Eye (tissue), 1 donor: ENCODE measurements at places on chromosomes 6 and 20.

- DNase-seq = no peak
These were observed 15.9 kb downstream of the PTPRA start for GRCh38 chr20:2889209-2889608.

- no peak for DNase-seq
These were observed 93.2 kb downstream of the FOXF2 start for GRCh38 chr6:1482381-1483166.

DNA sequence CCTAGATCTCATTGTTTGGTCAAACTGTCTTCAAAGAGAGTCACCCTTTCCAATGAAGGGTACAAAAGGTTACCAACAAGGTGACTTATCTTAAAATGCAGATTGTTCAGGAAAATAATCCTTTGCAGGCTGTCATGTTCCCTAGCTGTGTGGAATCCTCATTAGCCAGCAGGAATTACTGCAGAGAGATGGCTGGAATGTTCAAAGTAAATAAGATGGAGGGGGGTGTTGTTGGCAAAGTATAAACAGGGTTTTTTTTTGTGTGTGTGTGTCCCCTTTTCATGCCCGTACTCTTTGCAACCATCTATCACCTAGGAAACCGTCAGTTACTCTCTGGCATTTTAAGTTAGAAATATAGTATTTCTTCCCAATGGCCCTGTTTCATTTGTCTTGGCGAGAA lies 6.5 kb downstream of the NEDD9 start:
- DNase-seq = no peak

GRCh38 chr6:112401083-112401482 lies 54.0 kb downstream of the RFPL4B start:
- DNase-seq = no peak

GRCh38 chr6:126185774-126186173 lies 154.1 kb upstream of the CENPW start:
- no peak for DNase-seq

DNA sequence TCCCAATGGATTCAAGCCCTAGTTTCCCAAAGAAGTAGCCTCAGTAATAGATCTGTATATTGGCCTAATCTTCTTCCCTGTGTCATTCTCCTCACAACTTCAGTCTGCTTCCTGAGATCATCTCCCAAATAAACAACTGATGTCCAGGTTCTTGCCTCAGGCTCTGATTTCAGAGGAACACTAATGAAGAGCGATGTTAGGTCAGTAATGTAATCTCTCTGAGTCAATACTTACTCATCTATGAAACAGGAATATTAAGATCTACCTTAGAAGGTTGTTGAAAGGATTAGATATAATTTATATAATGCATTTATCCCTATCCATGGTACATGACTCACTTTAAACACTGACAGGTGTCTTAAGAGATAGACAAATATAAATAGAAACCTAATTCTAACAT lies 246.0 kb upstream of the FLRT3 start:
- DNase-seq = no peak

DNA sequence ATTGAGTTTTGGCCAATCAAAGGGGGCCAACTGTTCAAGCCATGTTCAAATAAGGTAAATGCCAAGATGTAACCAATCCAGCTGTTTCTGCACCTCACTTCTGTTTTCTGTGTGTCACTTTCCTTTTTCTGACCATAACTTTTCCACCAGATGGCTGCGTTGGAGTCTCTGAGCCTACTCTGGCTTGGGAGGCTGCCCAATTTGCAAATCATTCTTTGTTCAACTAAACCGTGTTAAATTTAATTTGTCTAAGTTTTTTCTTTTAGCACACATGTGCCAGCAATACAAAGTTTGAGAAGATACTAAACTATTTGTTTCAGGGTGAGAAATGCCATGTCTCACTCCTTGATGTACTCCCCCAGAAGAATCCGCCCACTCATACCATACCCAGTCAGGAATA lies 52.1 kb downstream of the IYD start:
- DNase-seq = peak; percentile 23

DNA sequence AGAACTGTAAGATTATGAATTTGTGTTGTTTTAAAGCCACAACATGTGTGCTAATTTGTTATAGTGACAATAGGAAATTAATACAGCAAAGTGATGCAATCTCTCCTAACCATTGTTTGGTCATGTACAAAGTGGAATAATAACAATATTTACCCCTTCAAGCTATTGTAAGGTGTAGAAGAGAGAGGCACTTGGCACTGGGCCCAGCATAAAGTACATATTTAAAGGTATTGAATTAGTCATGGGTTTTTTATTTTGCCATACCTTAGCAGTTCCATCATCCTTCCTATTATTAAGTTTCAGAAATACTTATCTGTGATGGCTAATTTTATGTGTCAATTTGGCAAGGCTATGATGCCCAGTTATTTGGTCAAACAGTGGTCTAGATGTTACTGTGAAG lies 322.4 kb upstream of the TSHZ2 start:
- no peak for DNase-seq

DNA sequence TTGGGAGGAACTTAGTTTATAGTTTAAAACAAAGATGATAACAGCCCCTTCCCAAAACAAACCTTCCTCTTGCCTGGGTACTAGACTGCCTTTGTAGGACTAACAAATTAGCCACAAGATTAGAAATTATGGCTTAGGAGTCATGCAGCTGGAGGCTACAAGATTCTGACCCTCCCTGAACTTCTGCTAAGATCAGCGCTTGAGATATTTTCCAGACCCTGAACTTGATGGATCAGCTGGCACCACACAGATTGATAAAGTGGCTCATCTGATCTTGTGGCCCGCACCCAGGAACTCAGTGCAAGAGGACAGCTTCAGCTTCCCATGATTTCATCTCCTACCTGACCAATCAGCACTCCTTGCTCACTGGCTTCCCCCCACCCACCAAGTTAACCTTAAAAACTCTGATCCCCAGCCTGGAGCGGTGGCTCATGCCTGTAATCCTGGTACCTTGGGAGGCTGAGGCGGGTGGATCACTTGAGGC lies 5.9 kb upstream of the SERINC3 start:
- no peak for DNase-seq

GRCh38 chr6:16548121-16548520 lies 213.1 kb downstream of the ATXN1 start:
- DNase-seq = no peak

GRCh38 chr6:17472653-17473183 lies 79.3 kb downstream of the CAP2 start:
- DNase-seq = peak; percentile 20

GRCh38 chr6:45930420-45931040 lies 85.1 kb downstream of the CLIC5 start:
- DNase-seq = peak; percentile 80

DNA sequence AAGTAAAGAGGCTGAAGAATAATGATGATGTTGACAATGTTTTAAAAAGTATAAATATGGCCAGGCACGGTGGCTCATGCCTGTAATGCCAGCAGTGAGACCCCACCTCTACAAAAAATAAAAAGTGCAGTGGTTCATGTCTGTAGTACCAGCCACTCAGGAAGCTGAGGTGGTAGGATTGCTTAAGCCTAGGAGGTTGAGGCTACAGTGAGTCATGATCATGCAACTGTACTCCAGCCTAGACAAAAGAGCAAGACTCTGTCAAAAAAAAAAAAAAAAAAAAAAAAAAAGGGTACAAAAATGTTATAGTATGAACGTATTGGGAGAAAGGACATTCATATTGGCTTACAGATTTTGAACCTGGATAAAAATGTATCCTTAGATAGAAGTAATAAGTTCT lies 543.1 kb upstream of the IRAK1BP1 start:
- DNase-seq = no peak

DNA sequence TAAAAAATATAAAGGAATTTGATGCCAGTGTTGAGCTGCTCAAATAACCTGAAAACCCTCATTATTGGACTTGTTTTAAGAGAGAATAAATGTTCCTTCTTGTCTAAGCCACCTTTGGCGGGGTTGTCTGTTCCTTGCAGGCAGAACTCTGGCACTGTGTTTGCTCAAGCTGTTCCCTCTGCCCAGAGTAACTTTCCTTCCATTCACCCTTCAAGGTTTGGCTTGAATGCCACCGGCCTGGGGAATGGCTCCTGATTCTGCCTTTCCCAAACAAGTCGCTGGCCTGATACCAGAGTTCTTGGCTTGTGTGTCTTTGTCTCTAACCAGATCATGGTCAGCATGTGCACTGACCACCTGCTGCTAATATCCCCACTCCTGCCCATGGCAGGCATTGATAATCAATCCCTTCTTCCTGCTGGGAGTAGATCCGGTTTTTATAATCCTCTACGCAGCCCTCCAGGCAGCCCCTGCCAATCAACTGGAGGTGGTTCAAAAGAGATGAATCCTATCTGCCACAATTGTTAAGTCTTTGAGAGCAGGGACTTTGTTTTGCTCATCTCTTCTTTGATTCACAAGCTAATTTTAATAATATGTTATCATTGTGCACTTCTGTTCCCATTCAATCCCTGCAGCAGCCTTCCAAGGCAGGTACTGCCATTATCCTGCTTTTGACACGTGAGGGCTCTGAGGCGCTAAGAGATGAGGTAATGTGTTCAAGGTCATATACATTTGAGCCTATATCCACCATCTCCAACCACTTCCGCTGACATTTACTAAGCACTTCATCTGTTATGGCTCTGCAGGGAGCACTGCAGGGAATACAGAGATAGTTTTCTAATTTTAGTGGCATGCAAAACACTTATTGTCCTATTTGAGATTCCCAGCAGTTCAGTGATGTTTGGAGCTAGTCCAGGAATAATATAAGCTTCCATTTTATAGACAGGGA lies 3.1 kb upstream of the CCM2L start:
- DNase-seq = no peak

DNA sequence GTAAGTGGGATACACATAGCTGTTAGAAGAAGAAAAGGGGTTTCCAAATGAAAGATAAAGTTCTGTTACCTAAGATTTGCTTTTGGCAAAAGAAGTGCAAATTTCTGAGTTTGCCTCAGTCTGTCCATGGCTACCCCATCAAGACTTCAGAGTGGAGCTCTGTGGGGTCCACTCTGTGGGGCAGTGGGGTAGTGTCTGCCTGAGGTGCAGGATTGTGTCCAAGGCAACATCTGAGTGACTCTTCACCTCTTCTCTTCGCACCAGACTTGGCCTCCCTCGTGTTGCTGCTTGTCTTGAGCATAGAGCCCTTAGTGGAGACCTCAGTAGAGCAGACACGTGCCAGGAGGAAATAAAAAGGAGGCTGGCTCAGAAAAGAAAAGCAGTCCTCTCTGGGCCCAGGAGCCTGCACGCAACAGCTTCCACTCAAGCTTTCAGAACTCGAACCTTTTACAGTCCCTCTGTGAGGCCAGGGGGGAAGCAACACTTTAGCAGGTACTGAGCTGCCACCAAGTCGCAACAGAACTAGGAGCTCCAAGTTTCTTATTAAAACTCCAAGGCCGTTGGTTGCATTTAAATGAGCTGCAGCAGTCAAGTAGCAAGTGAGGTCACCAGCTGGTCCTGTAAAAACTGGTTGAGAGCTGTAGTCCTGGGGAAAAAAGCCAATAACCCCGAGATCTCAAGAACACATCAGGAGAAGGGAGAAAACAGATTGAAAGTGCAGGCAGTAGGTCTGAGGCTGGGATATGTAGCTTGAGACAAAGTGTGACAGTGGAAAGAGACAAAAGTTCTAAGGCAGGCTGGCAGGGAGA lies 413.5 kb downstream of the CDC5L start:
- DNase-seq = no peak

- peak; percentile 36 for DNase-seq
These were observed 103.1 kb upstream of the RIN2 start for GRCh38 chr20:19654921-19655320.

DNA sequence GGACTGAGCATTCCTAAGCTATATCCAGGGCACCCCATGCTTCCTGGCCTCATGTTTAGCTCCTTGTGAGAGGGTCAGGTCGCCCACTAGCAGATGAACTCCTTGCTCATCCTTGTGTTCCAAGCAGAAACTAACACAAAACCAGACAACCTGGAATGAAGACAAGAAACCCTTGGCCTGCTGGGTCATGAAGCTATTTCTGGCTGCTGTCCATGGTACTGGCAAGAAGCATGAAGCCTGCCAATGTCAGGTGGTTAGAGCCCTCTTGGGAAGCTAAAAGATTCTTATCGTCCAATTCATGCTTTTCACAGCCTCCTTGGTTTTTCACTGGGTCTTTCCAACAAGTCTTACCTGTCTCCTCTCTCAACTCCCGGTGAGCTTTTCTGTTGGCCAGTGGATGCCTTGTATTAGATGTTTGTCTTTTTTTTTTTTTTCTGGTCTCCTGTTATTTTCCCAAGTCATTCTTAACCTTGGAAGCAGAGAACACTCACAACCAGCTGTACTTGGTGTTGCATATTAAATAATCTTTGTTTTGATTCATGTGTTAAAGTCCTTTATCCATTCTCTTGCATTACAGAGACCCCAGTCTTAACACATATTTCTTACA lies 180.3 kb downstream of the ANKRD60 start:
- peak; percentile 86 for DNase-seq

DNA sequence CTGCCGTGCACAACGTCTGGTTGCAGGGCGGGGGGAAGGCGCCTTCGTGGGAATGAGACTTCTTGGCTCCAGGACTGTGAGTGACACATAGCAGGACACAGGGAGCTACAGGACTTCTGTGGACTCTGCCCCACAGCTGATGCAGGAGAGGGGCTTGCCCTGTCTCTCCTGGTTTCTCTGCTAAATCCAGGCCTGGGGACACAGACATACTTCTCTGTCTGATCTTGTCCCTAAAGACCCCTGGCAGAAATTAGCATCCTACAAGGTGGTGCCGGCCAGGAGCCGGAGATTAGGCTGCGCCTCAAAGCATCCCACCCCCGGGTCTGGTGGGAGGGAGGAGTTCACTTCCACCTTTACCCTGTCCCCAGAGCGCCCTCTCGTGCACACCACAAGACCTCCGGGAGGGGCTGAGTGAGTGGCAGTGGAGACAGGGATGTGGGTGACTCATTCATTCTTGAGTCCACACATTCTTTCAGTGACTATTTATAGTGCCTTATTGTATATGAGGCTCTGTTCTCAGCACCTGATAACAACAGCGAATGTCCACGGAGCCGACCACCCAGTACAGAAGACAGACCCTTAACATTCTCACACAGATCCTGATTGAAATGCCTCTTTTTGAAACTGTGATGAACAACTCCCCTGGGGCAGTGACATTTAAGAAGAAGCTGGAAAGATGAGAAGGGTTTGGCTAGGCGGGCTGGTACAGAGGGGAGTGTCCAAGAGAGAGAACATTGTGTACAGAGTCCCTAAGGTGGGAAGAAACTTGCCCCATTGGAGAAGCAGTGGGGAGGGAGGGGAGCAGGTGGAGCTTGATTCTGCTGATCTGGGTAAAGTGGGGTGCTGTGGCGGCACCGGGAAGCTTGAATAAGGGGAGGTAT lies 39.0 kb downstream of the GMPR start:
- DNase-seq = peak; percentile 62

- DNase-seq = peak; percentile 42
These were observed 39.2 kb upstream of the RNF8 start for GRCh38 chr6:37314487-37315156.
